ENCODE measurements at places on chromosomes 6 and 20.
A peak's percentile ranks its signal among the peaks of the same experiment; 100 is the strongest.

- no peak for DNase-seq
These were observed 53.6 kb upstream of the AGPAT4 start for GRCh38 chr6:161327360-161327953.

DNA sequence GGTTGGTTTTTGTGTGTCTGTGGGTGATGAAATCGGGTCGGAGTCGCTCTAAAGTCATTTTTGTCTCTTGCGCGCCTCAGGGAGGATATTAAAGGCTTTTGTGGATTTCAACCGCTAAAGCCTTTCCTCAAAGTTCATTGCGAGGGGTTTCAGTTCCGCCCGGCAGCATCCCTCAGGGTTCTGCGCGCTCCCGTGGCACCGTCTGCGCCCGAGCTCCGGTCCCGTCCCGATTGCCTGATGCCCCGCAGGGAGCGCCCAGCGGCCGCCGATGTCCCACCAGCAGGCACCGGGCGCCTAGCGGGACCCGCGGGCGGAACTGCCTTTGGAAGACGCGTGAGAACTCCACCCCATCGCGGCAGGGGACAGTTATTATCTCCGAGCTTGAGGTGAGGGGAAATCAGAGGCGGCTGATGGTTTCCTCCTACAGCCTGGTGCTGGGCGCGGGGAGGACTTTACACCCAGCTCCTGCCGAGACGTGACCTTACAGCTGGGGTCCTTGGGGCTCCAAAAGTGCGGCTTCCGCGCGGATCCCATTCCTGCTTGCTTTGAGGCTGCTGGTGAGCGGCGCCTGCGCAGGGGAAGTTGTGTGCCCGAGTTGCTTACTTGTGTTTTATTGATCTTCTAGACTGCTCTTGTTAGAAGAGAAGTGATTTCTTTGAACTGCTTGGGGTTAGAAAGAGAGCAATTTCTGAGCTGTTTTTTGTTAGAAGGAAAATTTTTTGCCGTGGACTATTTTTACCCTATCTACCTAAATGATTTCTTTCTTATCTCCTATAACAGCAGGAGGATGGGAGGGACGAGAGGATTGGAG, 27.1 kb downstream of the ULBP1 start:
- no peak for DNase-seq

- DNase-seq = no peak
These were observed 43.7 kb upstream of the SMIM28 start for GRCh38 chr6:138334000-138334399.

GRCh38 chr6:139531148-139532115, 157.0 kb upstream of the CITED2 start:
- no peak for DNase-seq

DNA sequence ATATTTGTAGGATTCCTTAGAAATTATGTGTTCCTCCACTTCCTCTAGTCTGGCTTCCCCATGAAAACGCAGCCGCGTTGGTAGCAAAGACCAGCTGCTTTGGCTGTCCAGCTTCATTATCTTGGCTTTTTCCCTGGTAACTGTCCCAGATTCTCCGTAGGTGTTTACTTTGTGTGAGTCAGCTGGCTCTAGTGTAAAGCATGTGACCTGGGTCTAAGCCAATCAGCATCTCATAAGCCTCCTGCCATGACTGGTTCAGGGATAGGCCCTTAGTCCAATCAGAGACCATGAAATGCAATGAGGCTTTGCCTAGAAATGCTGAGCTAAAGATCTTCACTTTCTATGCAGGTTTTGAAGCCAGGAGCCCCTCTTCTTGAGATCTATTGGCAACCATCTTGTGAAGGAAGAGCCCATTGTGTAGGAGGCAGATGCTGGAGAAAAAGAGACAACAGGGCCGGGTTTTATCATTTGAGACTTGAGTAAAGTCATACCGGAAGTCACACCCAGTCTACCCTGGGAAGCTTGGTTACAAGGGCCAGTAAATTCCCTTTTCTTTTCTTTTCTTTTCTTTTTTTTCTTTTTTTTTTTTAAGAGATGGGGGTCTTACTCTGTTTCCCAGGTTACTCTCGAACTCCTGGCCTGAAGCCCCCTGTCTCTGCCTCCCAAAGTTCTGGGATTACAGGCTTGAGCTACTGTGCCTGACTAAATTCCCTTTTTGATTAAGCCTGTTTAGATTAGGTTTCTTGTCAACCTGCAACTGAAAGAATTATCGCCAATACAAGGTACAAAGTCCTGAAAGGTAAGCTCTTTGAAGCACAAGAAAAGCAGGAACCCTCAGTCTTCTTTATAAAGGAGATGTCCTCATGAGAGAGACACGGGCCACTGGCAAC, 256.5 kb upstream of the RREB1 start:
- peak; percentile 24 for DNase-seq

DNA sequence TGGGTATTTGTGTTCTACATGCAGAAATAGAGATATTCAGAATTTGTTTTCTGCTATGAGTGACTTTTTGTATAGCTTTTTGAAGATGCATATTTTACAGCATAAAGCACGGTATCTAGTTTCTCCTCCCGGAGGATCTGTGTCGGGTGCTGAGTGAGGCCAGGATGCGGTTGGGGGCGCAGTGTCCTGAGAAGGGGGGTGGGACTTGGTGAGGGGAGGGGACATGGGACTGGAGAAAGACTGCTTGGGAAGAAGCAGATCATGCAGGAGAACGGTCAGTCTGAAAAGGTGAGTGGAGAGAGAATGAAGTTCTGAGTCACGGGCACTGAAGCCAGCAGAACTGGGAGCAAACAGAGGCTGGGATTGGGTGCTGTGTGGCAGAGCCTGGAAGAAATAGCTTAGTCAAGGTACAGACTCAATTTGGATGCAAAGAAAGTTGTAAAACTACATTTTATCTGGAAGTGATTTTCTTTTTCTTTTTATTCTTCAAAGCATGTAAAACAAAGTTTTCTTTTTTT, 44.0 kb downstream of the STX11 start:
- DNase-seq = no peak

DNA sequence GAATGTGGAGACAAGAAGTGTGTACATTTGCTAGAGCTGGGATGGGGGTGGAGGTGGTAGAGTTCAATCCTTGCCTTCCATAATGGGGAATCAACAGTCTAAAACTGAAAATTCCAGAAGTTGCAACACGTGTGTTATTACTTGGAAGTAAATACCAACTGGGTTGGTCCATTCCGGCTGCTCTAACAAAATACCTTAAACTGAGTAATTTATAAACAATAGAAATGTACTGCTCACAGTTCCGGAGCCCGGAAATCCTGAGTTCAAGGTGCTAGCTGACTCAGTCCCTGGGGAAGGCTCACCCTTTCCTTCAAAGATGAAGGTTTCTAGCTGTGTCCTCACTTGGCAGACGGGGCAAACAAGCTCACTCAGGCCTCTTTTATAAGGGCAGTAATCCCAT, 59.0 kb downstream of the RIN2 start:
- DNase-seq = no peak

DNA sequence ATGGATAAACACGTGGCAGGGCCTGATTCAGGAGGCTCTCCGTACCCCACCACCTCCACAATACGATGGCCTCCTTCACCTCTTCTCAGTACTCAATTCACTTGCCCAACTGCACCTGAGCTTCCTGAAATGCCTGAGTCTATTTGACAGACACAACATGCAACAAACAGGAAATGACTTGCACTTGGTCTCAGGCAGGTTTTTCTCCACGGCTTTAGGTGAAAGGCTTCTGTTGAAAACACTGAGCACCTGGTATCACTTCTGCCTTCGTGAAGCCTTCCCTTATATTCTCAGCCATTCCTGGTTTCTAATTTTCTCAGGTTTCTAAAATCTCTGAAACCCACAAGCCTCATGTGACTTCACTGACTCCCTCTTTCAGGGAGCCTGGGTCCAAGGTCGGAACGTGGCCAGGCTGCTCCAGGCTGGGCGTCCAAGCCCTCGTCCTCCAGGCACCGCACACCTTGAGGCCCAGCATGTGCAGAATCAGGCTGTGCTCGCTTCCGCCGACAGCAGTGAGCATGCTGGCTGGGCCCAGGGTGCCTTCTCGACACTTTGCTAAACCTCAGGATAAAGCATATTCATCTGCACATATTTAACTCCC, 34.7 kb downstream of the TAF4 start:
- no peak for DNase-seq

GRCh38 chr6:64046746-64047208, 411.2 kb downstream of the PHF3 start:
- DNase-seq = no peak
